ENCODE measurements at places on chromosomes 2 and 18.

GRCh38 chr2:95349568-95350322 is 52.6 kb downstream of the KCNIP3 start:
- no peak for DNase-seq

DNA sequence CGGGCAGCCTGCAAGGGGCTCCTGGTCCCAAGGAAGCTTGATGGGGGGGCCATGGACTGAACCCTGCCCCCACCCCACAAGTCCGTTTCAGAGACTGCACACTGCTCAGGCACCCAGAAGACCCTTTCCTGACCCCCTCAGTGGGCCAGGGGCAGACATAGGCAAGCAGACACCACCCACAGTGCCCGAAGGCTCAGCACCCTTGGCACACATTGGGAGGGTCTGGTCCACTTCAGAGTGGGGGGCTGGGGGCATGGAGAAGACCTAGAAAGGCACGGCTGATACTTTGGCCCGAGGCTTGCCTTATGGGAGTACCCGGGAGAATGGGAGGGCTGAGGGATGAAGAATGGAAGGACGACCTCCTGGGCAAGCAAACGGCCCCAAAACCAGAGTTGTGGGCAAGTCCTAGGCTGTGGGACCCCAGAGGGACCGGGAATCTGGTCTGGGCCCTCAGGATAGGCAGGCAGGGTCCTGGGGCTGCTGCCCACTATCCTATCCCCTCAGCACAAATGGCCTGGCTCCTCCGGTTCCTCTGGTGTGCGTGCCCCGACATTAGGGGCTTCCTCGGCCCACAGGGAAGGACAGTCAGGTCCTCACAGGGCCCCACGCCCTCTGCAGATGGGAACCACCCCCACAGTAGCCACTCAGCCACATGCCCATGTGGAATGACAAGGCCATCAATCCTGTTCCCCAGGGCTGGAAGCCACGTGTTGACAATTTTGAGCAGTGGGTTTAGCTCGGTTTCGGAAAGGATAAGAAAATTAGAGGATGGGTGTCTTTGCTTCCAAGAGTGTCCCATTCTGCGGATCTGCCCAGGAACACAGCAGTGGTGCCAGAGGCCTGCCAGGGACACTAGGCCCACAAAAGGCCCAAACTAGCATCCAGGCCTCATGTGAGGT is 15.0 kb upstream of the GPC1 start:
- no peak for DNase-seq

GRCh38 chr2:234994438-234995321 is 42.9 kb downstream of the SH3BP4 start:
- no peak for DNase-seq

- no peak for DNase-seq
Observed at GRCh38 chr2:238726670-238727584, 121.0 kb upstream of the TWIST2 start.

DNA sequence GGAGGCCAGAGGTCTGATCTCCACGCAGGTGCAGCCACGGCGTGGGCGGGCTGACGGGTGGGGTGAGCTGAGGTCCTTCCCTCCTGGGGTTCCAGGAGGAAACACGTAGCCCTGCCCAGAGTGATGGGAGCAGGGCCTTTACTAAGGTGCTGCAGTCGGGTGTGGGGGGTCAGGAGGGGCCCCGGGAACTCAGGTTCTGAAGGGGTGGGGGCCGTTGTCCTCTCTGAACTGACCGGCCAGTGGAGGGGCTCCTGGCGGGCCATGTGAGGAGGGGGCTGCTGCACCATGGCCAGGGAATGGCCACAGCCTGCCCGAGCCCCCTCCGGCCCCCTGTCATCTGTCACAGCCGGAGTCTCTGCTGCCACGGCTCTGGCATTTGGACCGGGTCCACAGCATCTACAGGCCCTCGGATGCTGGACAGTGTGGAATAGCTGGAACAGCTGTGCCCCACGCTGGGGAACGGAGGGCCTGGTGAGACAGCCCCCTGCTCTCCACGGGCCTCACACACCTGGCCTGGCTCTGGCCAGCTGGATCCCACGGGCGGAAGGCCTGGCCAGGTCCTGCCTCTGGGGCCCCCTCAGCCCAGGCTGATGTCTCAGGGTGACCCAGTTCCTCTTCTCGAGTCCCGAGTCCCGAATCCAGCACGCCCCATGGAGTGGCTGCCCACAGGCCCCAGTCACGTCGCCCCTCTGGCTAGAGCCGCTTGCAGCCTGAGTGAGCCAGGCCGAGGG is 145.6 kb upstream of the GPC1 start:
- no peak for DNase-seq

GRCh38 chr2:181444654-181445053 is 12.5 kb upstream of the ITGA4 start:
- DNase-seq, result no peak

- DNase-seq, result no peak
Observed at GRCh38 chr2:239247401-239248245, 153.2 kb downstream of the HDAC4 start.

DNA sequence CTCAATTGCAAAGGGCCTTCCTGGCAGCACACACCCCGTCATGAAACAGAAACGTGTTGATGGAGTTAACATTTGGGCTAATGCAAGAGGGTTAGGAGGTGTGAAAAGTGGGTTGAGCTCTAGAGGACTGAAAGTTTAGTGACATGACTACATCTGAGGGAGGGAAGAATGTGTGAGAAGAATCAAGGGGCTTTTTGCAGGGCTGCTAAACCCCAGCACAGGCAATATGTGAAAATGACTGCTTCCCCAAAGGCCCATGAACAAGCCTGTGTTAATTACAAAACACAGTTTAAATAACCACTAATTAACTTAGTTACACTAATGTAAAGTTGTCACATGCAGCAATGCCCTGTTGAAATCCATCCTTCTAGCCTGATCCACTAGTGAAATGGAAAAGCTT is 63.4 kb upstream of the PEX13 start:
- DNase-seq, result no peak

Data from BJ (cell line).